GOT3 (cell line): ENCODE measurements at places on chromosomes 2 and 18.

DNA sequence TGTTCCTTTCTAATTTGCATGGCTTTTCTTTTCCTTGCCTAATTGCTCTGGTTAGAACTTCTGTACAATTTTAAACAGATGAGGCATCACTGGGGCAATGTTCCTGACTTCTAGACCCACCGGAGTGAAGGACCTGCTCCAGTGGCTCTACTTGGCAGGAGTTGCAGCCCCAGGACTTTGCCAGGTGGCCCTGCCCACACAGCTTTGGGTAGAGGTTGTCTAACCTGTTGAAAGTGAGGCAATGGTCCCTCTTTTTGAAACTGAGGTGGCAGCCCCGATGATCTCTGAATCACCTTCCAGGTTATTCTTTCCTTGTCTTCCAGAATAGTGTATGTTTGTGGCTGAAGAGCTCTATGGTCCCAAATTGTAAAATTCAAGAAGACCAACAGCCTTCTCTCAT is 29.9 kb upstream of the ZNF512 start:
- no peak for DNase-seq

DNA sequence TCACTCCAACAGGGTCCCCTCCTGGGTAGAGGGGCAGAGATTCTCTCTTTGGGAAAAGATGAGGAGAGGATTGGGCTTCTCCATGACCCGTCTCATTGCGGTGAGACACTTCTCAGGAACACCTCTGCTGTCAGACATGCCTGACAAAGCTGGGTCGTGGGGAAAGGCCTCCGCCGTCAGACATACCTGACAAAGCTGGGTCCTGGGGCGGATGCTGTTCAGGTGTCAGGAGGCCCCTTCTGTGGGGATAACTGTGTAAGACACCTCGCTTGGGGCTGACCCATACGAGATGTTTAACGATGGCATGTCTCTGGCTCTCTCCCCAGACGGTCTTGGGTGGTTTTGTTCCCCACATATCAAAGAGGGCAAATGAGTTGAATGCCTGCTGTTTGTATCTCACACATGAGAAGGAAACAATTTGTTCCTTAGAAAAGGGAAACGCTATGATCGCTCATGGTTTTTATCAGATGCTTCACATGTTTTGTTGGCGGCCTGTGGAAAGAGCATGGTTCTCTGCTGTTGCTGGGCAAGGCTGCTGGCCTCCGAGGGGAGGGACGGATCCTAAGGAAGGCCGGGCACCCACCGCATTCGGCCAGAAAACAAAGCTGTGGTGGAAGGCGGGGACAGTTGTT is 40.8 kb upstream of the PXDN start:
- no peak for DNase-seq

DNA sequence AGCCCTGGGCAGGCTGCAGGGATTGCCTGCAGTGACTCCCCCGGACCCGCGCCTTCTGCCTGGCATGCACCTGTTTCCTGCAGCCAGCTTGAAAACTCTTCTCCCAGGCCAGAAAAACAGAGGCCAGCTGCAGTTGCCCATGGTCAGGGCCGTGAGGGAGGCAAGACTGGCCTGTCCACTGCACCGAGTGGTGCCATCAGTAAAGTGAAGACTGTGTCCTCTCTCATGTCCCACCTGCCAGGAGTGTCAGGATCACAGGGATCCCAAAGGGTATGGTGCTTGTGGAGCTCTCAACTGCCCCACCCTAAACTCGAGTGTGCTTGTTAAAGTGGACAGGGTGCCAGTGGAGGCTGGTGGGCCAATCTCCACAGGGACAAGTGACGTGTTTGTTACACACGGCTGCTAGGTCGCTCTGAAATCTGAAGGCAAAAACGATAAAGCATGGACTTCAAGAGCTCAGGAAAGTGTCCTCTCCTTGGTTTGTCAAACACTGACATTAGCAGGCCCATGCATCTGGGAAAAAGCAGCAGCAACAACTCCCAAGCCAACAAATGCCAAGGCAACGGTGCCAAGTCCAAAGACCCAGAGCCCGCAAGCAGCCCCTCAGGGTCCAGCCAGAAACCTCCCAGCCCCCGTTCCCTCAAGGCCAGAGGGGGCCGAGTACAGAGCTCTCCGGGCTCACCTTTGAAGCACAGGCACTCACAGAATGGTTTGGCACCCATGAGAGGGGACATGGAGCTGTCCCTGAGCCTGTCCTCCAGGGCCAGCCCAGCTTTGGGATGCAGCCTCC is 213.2 kb downstream of the HDAC4 start:
- DNase-seq, result no peak

GRCh38 chr2:43033016-43033270 is 193.5 kb downstream of the ZFP36L2 start:
- DNase-seq, result no peak

- no peak for DNase-seq
Observed at GRCh38 chr2:105834931-105835330, 90.2 kb downstream of the NCK2 start.

GRCh38 chr2:73069855-73070642 is 1.5 kb downstream of the SFXN5 start:
- no peak for DNase-seq

DNA sequence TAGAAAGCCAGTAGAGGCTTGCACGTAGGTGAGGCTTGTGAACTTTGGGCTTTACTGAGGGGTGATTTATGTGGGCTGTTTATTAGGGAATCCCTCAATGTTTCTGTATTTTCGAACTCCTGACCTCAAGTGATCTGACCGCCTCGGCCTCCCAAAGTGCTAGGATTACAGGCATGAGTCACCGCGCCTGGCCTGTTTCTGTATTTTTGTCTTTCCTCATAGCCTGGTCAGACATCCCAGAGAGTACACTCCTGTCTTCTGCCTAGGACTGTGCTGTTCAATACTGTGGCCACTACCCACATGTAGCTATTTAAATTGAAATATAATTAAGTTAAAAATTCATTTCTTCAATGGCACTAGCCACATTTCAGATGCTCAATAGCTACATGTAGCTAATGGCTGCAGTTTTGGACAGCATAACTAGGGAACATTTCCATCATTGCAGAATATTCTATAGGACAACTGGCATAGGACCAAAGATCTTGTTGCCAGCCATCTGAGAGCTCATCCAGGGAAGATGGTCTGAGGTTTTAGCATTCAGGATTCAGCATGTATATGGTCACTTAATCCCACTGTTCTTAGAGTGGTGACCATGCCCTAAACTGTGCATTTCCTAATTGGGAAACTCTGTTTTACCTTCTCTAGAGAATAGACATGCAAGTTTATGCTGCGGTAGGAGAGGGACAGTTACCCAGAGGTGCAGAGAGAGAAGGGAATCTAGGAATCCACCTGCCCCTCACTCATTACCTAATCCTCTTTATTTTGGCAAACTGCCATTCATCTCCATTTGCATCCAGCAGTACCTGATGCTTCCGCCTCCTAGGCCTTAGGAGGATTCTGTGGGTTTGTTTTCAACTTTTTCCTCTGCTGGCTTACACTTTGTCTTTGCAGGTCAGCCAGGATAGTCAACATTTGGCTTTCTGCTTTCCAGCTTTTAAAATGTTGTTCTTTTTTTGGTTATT is 64.4 kb downstream of the LCLAT1 start:
- DNase-seq, result no peak
